Vagina (tissue), 2 donors: ENCODE measurements at places on chromosomes 3 and 15. TPM values are rescaled to one million over a fixed set of nuclear protein-coding genes. Genes with fewer than 3 reads are reported as not detected.

Gene BCL2A1
- total RNA-seq, result 1.7 TPM

Gene SNTN
- total RNA-seq, result not detected

Gene SLC25A20
- 24.1 TPM for total RNA-seq

Gene MEX3B
- 5.2 TPM for total RNA-seq

Gene U2SURP
- 72.2 TPM for total RNA-seq

Gene CLDN16
- total RNA-seq, result 0.49 TPM

Gene HYAL1
- 17.7 TPM for total RNA-seq

Gene TPM1
- total RNA-seq, result 498 TPM

Gene MKRN3
- not detected for total RNA-seq

Gene HESX1
- not detected for total RNA-seq

Gene TMEM45A
- 46.4 TPM for total RNA-seq

Gene SENP8
- total RNA-seq, result 3.9 TPM

Gene SNURF
- 10.3 TPM for total RNA-seq

Gene GOLIM4
- 36.8 TPM for total RNA-seq

Gene CCR8
- not detected for total RNA-seq

Gene RBP2
- not detected for total RNA-seq

Gene CPNE9
- total RNA-seq, result not detected

Gene WDR93
- not detected for total RNA-seq

GRCh38 chr3:38582941-38583645, 66.4 kb downstream of the SCN5A start:
- no peak overlapping the region for H3K27ac ChIP-seq
- no peaks in the 10 kb centered on the region for H3K36me3 ChIP-seq
- no peak overlapping the region for H3K4me3 ChIP-seq

DNA sequence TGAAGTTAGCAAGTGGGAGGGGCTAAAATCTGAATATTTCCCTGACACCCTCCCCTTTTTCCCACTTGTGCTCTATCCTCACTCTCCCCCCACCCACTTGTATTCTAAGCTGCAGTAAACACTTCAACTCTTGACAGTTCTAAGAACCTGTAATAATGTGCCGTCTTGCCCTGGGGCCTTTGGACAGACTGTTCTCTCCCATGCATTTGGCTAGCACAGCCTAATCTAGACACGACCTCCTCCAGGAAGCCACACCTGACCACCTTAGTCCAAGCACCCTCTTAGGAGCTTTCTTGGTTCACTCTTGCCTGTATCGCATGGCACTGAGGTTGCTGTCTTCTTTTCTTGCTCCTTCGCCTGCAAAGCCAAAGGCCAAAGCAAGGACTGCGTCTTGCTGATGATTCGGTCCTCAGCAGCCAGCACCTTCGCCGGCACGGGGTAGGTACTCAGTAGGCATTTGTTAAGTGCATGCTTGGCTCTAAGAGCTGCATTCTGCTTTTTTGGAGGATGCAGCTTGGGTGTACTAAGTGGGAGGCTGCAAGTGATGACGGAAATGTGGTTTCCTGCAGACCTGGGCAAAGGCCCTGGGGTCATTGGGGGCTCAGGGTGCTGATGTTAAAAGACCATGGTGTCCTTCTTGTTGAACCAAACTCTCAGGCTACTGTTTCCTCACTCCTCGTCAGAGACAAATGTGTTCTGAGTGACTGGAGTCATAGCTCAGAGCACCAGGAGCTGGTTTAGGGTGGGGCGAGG, 2.0 kb upstream of the ZNF710 start:
- H3K27me3 ChIP-seq, result no peaks in the 10 kb centered on the region
- H3K36me3 ChIP-seq, result no peaks in the 10 kb centered on the region
- peak overlapping the region; percentile 92 for H3K27ac ChIP-seq
- no peak for DNase-seq
- peaks cover 31% of the 10 kb centered on the region for H3K4me1 ChIP-seq

GRCh38 chr3:179495483-179495882, 44.2 kb upstream of the GNB4 start:
- H3K27ac ChIP-seq, result no peak overlapping the region
- H3K36me3 ChIP-seq, result no peaks in the 10 kb centered on the region
- H3K27me3 ChIP-seq, result no peaks in the 10 kb centered on the region
- no peak for DNase-seq

DNA sequence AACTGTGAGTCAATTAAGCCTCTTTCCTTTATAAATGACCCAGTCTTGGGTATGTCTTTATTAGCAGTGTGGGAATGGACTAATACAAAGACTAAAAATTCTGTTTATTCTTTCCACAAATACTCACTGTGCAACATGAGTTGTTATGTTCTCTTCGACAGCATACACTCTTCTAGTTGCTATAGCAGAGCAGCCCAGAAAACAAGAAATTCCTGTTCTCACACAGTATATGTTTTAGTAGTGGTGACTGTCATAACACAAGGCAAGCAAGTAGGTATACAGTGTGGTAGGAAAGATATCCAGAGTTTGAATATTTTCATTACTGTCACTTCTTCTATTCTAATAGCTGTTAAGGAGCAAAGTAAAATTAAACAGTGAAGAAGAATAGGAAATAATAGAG, 453.3 kb downstream of the ROBO1 start:
- H3K36me3 ChIP-seq, result no peaks in the 10 kb centered on the region
- DNase-seq, result no peak
- no peak overlapping the region for H3K27ac ChIP-seq
- H3K27me3 ChIP-seq, result no peaks in the 10 kb centered on the region

DNA sequence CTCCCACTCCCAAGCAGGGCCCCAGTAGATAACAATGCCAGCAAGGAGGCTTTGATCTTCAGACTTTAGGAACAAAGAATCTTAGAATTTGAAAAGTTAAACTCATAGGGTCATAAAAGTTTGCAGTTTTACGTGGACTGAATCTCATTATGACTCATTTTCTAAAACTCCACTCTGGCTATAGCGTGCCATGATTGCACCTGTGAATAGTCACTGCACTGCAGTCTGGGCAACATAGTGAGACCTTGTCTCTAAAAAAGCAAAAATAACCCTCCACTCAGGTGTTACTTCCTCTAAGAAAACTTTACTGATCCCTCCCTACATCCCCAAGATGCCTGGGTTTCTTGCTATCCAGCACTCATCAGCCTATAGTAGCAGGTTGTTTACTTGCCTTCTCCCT, 104.5 kb downstream of the IL20RB start:
- no peaks in the 10 kb centered on the region for H3K36me3 ChIP-seq
- H3K4me3 ChIP-seq, result no peak overlapping the region
- no peak overlapping the region for H3K27ac ChIP-seq
- H3K27me3 ChIP-seq, result no peaks in the 10 kb centered on the region

DNA sequence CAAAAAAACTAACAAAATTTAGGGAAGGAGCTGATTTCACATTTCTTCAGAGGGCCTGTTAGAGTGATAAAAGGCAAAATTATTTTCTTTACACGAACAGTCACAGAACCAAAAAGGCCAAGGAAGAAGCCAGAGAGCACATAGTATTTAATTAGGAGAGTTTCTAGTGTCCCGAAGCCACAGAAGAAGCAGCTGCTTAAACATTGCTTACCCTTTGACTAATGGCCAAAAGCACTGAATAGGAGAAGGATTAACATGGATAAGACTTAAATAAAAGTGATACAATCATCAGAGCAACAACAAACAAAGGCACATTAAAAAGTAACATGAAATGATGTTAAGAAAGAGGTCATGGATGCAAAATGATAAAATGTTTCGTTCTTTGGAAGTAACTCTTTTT, 98.6 kb downstream of the CHL1 start:
- no peaks in the 10 kb centered on the region for H3K36me3 ChIP-seq
- no peak for DNase-seq
- H3K4me3 ChIP-seq, result no peak overlapping the region

DNA sequence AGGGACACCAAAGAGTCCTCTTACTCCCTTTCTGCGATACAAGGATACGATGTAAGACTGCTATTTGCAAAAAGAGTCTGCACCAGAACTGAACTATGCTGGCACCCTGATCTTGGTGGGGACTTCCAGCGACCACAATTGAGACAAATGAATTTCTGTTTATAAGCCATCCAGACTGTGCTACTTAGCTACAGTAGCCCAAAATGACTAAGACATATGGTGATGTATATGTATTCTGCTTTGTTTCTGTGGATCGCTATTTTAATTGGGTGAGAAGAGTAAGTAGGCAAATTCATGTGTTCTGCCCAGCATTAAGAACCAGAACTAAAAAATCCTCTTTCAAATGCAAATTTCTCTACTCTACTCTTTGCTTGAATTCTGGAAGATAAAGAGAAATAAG, 720.9 kb downstream of the DIPK2A start:
- H3K4me1 ChIP-seq, result no peaks in the 10 kb centered on the region
- no peaks in the 10 kb centered on the region for H3K27me3 ChIP-seq

GRCh38 chr3:136196401-136197158, 445 bp upstream of the MSL2 start:
- H3K4me1 ChIP-seq, result peaks cover 30% of the 10 kb centered on the region
- H3K4me3 ChIP-seq, result peak overlapping the region; percentile 94
- DNase-seq, result peak; percentile 99
- peak overlapping the region; percentile 100 for H3K27ac ChIP-seq
- no peaks in the 10 kb centered on the region for H3K36me3 ChIP-seq

GRCh38 chr3:78183906-78184599, 1144.2 kb downstream of the ROBO2 start:
- DNase-seq, result no peak
- no peaks in the 10 kb centered on the region for H3K36me3 ChIP-seq
- H3K27ac ChIP-seq, result no peak overlapping the region
- no peaks in the 10 kb centered on the region for H3K27me3 ChIP-seq

GRCh38 chr15:43872416-43873020, 45.7 kb downstream of the WDR76 start:
- no peaks in the 10 kb centered on the region for H3K27me3 ChIP-seq
- H3K27ac ChIP-seq, result no peak overlapping the region
- H3K4me3 ChIP-seq, result no peak overlapping the region
- no peaks in the 10 kb centered on the region for H3K36me3 ChIP-seq

DNA sequence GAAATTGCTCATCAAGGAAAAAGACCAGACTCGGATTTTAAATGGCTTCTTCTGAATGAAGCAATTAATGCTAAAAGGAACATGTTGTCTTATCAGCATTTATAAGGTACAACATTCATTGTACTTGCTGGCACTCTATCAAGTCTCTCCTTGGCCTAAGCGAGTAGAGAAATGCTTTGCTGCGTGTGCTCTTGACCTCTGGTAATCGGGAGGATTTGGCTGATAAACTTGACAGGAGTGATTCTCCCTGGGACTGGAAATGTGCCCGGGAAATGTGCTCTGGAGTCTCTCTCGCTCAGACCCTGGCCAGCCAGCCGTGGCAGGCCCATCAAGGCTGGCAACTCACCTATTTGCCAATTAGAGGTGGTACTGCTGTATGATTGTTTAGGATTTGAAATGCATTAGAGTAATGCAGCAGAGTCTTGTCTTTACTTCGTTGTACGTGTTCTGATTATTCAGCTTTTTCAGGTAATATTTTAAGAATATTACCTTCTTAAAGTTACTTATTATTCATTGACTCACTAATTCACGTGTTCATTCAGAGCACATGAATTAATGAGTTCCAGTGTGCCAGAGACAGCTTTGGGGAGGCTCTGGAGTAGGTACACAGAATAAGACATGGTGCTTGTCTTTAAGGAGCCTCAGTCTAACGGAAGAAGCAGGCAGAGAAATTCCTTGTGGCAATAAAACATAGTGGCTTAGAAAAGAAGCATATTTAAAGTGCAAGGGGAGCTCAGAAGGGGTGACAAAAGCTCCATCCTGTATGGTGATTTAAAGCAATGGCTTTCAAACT, 48.0 kb upstream of the TPRG1 start:
- H3K36me3 ChIP-seq, result no peaks in the 10 kb centered on the region
- H3K27me3 ChIP-seq, result no peaks in the 10 kb centered on the region
- peak overlapping the region; percentile 78 for H3K27ac ChIP-seq
- no peak overlapping the region for H3K4me3 ChIP-seq

- DNase-seq, result no peak
- no peaks in the 10 kb centered on the region for H3K27me3 ChIP-seq
- no peak overlapping the region for H3K27ac ChIP-seq
- peaks cover 19% of the 10 kb centered on the region for H3K4me1 ChIP-seq
Observed at GRCh38 chr15:77821188-77821958, 188.7 kb upstream of the LINGO1 start.

DNA sequence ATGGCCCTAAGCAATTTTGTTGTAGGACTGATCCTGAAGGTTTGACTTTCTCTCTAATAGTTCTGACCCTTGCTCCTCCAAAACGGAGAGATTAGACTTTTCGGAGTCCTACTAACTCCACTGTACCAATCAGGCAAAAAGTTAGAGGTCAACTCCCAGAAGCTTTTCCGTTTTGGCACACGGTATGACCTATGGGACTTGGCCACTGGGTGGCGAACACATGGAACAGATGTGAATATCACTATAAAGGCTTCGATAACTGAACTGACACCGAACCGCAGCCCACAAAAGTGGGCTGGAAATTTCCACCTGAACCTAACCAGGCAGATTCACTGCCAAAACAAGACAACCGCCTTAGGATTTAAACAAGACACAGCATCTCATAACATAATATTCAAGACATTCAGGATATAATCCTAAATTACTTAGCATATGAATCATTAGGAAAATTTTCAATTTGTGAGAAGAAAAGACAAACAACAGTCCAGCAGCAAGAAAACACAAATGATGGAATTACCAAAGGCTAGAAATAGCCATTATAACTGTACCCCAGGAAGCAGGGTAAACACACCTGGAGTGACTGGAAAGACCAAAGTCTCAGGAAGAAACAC, 12.2 kb upstream of the TM2D3 start:
- no peak for DNase-seq
- H3K27me3 ChIP-seq, result no peaks in the 10 kb centered on the region
- no peak overlapping the region for H3K4me3 ChIP-seq
- H3K4me1 ChIP-seq, result no peaks in the 10 kb centered on the region
- H3K27ac ChIP-seq, result no peak overlapping the region

- no peak for DNase-seq
- no peaks in the 10 kb centered on the region for H3K36me3 ChIP-seq
- no peak overlapping the region for H3K4me3 ChIP-seq
- no peaks in the 10 kb centered on the region for H3K27me3 ChIP-seq
- H3K27ac ChIP-seq, result no peak overlapping the region
Observed at GRCh38 chr15:60124460-60125070, 120.5 kb downstream of the FOXB1 start.

GRCh38 chr15:27059610-27060202, 88.7 kb downstream of the GABRG3 start:
- no peak overlapping the region for H3K27ac ChIP-seq
- DNase-seq, result no peak
- no peaks in the 10 kb centered on the region for H3K36me3 ChIP-seq
- H3K4me3 ChIP-seq, result no peak overlapping the region

- H3K4me1 ChIP-seq, result no peaks in the 10 kb centered on the region
- H3K4me3 ChIP-seq, result no peak overlapping the region
- no peak for DNase-seq
- H3K36me3 ChIP-seq, result no peaks in the 10 kb centered on the region
- H3K27ac ChIP-seq, result no peak overlapping the region
Observed at GRCh38 chr3:128068156-128068620, 16.0 kb downstream of the SEC61A1 start.

GRCh38 chr15:55590788-55591187, 2.6 kb upstream of the PYGO1 start:
- H3K4me3 ChIP-seq, result no peak overlapping the region
- H3K36me3 ChIP-seq, result no peaks in the 10 kb centered on the region
- peaks cover 11% of the 10 kb centered on the region for H3K4me1 ChIP-seq
- no peak overlapping the region for H3K27ac ChIP-seq
- no peaks in the 10 kb centered on the region for H3K27me3 ChIP-seq

GRCh38 chr3:157662171-157662570, 159.0 kb upstream of the VEPH1 start:
- no peaks in the 10 kb centered on the region for H3K4me1 ChIP-seq
- no peak overlapping the region for H3K27ac ChIP-seq
- no peaks in the 10 kb centered on the region for H3K27me3 ChIP-seq
- H3K36me3 ChIP-seq, result no peaks in the 10 kb centered on the region
- H3K4me3 ChIP-seq, result no peak overlapping the region

GRCh38 chr3:172036541-172037215, 2.7 kb upstream of the FNDC3B start:
- DNase-seq, result no peak
- H3K36me3 ChIP-seq, result no peaks in the 10 kb centered on the region
- peaks cover 9% of the 10 kb centered on the region for H3K4me1 ChIP-seq
- H3K4me3 ChIP-seq, result no peak overlapping the region
